ENCODE measurements at places on chromosomes 3 and 15.
A peak's percentile ranks its signal among the peaks of the same experiment; 100 is the strongest.

DNA sequence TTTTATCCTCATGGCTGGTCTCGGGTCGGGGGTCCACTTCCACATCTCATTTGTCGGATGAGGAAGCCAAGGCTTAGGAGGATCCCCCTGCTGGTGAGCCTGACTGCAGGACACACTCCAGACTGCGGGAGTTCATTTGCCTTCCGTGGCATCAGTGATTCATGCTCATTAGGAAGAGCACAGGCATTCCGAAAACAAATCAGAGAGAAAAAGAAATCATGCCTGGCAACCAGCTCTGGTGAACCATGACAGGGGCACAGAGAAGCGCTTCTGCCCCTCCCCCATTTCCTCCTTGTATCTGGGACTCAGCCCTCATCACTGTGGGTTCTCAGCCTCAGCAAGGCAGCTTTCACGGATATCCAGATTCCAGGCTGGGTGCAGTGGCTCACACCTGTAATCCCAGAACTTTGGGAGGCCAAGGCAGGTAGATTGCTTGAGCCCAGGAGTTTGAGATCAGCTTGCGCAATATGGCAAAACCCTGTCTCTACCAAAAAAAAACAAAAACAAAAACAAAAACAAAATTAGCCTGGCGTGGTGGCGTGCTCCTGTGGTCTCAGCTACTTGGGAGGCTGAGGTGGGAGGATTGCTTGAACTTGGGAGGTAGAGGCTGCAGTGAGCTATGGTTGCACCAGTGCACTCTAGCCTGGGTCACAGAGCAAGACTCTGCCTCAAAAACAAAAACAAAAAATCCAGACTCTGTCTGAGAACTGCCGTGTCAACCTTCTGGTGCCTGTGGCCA lies 28.4 kb downstream of the IRAK2 start:
- H3K4me3 ChIP-seq = no peak overlapping the region
- no peak for DNase-seq
- peaks cover 16% of the 10 kb centered on the region for H3K4me1 ChIP-seq

DNA sequence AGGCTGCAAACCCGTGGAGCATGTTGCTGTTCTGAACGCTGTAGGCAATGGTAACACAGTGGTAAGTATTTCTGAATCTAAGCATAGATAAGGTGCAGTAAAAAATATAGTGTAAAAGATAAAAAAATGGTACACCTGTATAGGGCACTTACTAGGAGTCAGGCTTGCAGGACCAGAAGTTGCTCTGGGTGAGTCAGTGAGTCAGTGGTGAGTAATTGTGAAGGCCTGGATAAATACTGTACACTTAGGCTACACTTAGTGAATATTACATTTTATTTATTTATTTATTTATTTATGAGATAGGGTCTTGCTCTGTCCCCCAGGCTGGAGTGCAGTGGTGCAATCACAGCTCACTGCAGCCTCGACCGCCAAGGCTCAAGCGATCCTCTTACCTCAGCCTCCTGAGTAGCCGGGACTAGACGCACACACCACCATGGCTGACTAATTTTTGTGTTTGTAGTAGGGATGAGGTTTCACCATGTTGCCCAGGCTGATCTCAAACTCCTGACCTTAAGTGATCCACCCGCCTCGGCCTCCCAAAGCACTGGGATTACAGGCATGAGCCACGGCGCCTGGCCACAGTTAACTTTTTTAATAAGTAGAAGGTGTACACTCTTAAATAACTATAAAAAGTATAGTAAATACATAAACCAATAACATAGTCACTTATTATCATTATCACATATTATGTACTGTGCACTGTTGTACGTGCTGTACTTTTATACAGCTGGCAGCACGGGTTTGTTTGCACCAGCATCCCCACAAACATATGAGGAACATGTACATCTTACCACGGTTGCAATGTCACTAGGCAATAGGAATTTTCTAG lies 155.1 kb downstream of the IGF1R start:
- H3K36me3 ChIP-seq = no peaks in the 10 kb centered on the region
- peaks cover 34% of the 10 kb centered on the region for H3K4me1 ChIP-seq
- no peak for DNase-seq
- H3K27ac ChIP-seq = no peak overlapping the region
- no peak overlapping the region for H3K4me3 ChIP-seq

- no peaks in the 10 kb centered on the region for H3K36me3 ChIP-seq
- peak; percentile 31 for DNase-seq
- no peaks in the 10 kb centered on the region for H3K27me3 ChIP-seq
- H3K27ac ChIP-seq = peak overlapping the region; percentile 16
Measured at GRCh38 chr15:65414841-65415621, 7.7 kb downstream of the IGDCC4 start.

DNA sequence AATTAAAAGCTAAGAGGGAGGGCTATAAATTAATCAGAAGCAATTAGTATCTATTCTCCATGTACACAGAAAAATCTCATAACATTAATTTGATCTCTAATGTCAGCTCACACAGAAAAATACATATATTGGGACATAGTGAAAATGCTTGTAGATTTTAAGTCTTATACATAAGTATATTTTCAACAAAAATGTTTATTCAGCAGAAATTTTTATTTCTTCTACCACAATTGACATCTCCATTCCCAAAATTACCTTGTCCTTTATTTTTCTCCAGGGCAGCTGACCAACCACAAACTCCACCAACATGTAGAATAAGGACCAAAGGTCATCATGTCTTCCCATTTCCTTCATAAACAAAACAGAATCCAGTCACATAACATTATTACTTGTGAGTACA lies 74.5 kb upstream of the CDAN1 start:
- H3K27me3 ChIP-seq = no peaks in the 10 kb centered on the region
- no peaks in the 10 kb centered on the region for H3K4me1 ChIP-seq
- no peak overlapping the region for H3K4me3 ChIP-seq
- no peaks in the 10 kb centered on the region for H3K36me3 ChIP-seq

GRCh38 chr3:55283441-55283925 lies 203.6 kb downstream of the WNT5A start:
- no peaks in the 10 kb centered on the region for H3K36me3 ChIP-seq
- H3K4me1 ChIP-seq = no peaks in the 10 kb centered on the region
- H3K27me3 ChIP-seq = no peaks in the 10 kb centered on the region
- no peak overlapping the region for H3K4me3 ChIP-seq
- no peak for DNase-seq
- no peak overlapping the region for H3K27ac ChIP-seq

Data from ovary (tissue), 10 donors.